ENCODE measurements at places on chromosomes 4 and X. TPM values are rescaled to one million over a fixed set of nuclear protein-coding genes. Genes with fewer than 3 reads are reported as not detected.

- no peak overlapping the region for H3K4me3 ChIP-seq
- H3K27me3 ChIP-seq, result peaks cover 48% of the 10 kb centered on the region
- H3K27ac ChIP-seq, result no peak overlapping the region
- no peaks in the 10 kb centered on the region for H3K36me3 ChIP-seq
- H3K4me1 ChIP-seq, result no peaks in the 10 kb centered on the region
- DNase-seq, result no peak
Measured at GRCh38 chrX:23612846-23613245, 54.4 kb upstream of the PRDX4 start.

GRCh38 chr4:100989401-100989800, 357.9 kb downstream of the PPP3CA start:
- peaks cover 32% of the 10 kb centered on the region for H3K4me1 ChIP-seq
- no peak for DNase-seq
- no peak overlapping the region for H3K4me3 ChIP-seq

The EXOC1L gene
- total RNA-seq, result not detected

The CCDC120 gene
- total RNA-seq, result 8.5 TPM

- H3K4me1 ChIP-seq, result no peaks in the 10 kb centered on the region
- H3K4me3 ChIP-seq, result no peak overlapping the region
- no peak overlapping the region for H3K27ac ChIP-seq
- no peaks in the 10 kb centered on the region for H3K27me3 ChIP-seq
- H3K36me3 ChIP-seq, result no peaks in the 10 kb centered on the region
- DNase-seq, result no peak
Measured at GRCh38 chr4:180456928-180457327, 1786.3 kb upstream of the TENM3 start.

Measured in osteocyte (in vitro differentiated cells).